ENCODE measurements at places on chromosomes 4 and X. TPM values are rescaled to one million over a fixed set of nuclear protein-coding genes. Genes with fewer than 3 reads are reported as not detected.

WAS gene
- 1.1 TPM for total RNA-seq

- H3K27ac ChIP-seq: no peak overlapping the region
- H3K27me3 ChIP-seq: no peaks in the 10 kb centered on the region
- no peaks in the 10 kb centered on the region for H3K36me3 ChIP-seq
- H3K4me3 ChIP-seq: no peak overlapping the region
- DNase-seq: no peak
Observed at GRCh38 chr4:157300701-157301100, 80.2 kb downstream of the GRIA2 start.

DNA sequence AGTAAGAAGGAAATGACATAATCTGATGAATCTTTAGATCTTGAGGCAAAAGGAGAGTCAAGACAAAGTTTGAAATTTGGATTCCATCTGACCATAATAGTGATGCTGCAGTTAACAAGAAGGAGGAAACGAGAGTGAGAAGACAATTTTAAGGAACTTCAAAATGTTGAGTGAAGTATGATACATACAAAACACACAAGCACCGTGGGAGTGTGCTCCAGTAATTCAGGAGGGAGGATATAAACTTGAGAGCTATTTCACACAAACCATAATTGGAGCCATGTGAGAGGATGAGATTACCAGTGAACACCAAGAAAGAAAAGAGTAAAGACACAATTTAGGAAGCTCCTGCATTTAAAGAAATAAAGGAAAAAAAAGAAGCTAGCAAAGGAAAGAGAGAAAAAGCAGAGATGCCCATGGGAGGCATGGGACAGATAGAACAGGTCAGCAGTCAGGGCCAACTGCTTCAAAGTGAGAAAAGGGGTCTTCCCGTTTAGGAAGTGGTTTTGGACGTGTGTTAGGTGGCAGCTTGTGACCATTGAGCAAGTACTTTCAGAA lies 150.7 kb upstream of the SLC7A11 start:
- no peaks in the 10 kb centered on the region for H3K36me3 ChIP-seq
- H3K27me3 ChIP-seq: no peaks in the 10 kb centered on the region
- no peaks in the 10 kb centered on the region for H3K4me1 ChIP-seq
- no peak for DNase-seq
- no peak overlapping the region for H3K4me3 ChIP-seq

DNA sequence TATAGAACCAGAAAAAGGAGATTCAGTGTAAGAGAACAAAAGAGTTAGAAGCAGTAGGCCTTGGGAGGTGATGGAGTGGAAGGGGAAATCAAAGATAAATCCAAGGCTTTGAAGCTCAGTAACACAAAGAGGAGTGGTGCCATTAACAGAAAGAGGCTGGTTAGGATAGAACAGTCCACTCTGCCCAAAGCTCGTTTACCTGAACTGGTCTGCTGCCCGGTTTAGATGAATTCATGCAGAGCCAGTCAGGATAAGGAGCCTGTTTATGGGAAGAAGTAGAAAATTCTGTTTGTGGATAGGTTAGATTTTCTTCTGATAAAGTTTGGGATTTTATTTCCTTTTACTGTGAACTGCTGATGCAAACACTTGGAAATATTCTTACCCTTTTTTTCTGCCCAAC lies 80.6 kb downstream of the HMGB2 start:
- H3K27ac ChIP-seq: no peak overlapping the region
- H3K4me1 ChIP-seq: peaks cover 9% of the 10 kb centered on the region
- DNase-seq: no peak
- no peaks in the 10 kb centered on the region for H3K36me3 ChIP-seq

WDR17 gene
- total RNA-seq: 2.0 TPM

GRCh38 chr4:85833302-85833701 lies 358.4 kb downstream of the ARHGAP24 start:
- no peak overlapping the region for H3K27ac ChIP-seq
- H3K4me1 ChIP-seq: peaks cover under 1% of the 10 kb centered on the region
- no peaks in the 10 kb centered on the region for H3K36me3 ChIP-seq
- no peak overlapping the region for H3K4me3 ChIP-seq

- no peaks in the 10 kb centered on the region for H3K36me3 ChIP-seq
- no peaks in the 10 kb centered on the region for H3K27me3 ChIP-seq
- no peak for DNase-seq
- no peak overlapping the region for H3K4me3 ChIP-seq
- no peaks in the 10 kb centered on the region for H3K4me1 ChIP-seq
Observed at GRCh38 chr4:74005528-74005927, 7.1 kb upstream of the CXCL5 start.

OTUD6A gene
- not detected for total RNA-seq

- H3K27ac ChIP-seq: no peak overlapping the region
- H3K4me1 ChIP-seq: no peaks in the 10 kb centered on the region
- H3K4me3 ChIP-seq: no peak overlapping the region
- H3K36me3 ChIP-seq: no peaks in the 10 kb centered on the region
- no peak for DNase-seq
Observed at GRCh38 chr4:99991741-99992140, 41.7 kb upstream of the H2AZ1 start.

RTL9 gene
- 0.91 TPM for total RNA-seq

- DNase-seq: peak; percentile 69
- H3K27me3 ChIP-seq: no peaks in the 10 kb centered on the region
- H3K4me1 ChIP-seq: peaks cover 12% of the 10 kb centered on the region
- no peaks in the 10 kb centered on the region for H3K36me3 ChIP-seq
Observed at GRCh38 chrX:9352694-9353411, 112.0 kb upstream of the TBL1X start.
